ENCODE measurements at places on chromosomes 4 and X.

GRCh38 chr4:137408527-137409177 is 123.6 kb downstream of the PCDH18 start:
- no peak for DNase-seq

- DNase-seq, result no peak
Measured at GRCh38 chr4:116501954-116502353, 583.4 kb downstream of the TRAM1L1 start.

GRCh38 chr4:78129383-78130108 is 72.4 kb downstream of the FRAS1 start:
- DNase-seq, result no peak

GRCh38 chr4:182213004-182213403 is 30.2 kb upstream of the TENM3 start:
- no peak for DNase-seq

- DNase-seq, result no peak
Measured at GRCh38 chrX:100120956-100121355, 289.1 kb downstream of the PCDH19 start.

DNA sequence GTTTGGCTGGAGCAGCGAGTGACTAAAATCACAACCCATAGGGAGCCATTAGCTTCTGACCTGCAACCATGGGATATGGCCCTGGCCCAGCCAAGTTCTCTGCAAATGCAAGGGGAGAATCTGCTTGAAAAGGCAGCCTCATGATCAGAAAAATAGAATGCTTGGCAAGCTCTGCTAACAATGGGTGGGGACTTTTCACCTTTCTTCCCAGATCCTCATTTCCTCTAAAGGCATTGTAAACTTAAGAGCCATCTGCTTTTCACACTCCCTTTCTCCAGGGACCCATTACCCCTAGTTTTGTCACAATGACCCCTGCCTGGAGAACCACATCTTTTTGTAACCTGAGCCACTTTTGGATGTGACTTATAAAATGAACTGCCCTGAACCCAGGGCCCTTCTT is 104.3 kb downstream of the PARM1 start:
- no peak for DNase-seq

- no peak for DNase-seq
Measured at GRCh38 chrX:9318213-9318612, 146.6 kb upstream of the TBL1X start.

DNA sequence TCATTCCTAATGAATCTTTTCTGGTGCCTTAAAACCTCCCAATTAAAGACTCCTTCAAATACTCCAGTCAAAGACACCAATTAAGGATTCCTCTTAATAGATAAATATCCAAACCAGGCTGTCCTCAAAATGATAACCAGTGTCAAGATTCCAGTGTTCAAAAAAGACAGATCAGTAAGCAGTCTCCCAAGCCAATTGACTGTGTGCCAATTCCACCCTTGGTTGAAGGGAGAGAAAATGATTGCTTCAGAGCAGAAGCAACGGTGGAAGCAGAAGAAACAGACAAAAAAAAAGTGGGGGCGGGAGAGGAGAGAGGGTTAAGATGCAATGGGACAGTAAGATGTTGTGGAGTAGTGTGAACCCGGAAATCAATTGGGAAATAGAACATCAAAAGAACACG is 216.0 kb upstream of the FTHL17 start:
- DNase-seq, result no peak

DNA sequence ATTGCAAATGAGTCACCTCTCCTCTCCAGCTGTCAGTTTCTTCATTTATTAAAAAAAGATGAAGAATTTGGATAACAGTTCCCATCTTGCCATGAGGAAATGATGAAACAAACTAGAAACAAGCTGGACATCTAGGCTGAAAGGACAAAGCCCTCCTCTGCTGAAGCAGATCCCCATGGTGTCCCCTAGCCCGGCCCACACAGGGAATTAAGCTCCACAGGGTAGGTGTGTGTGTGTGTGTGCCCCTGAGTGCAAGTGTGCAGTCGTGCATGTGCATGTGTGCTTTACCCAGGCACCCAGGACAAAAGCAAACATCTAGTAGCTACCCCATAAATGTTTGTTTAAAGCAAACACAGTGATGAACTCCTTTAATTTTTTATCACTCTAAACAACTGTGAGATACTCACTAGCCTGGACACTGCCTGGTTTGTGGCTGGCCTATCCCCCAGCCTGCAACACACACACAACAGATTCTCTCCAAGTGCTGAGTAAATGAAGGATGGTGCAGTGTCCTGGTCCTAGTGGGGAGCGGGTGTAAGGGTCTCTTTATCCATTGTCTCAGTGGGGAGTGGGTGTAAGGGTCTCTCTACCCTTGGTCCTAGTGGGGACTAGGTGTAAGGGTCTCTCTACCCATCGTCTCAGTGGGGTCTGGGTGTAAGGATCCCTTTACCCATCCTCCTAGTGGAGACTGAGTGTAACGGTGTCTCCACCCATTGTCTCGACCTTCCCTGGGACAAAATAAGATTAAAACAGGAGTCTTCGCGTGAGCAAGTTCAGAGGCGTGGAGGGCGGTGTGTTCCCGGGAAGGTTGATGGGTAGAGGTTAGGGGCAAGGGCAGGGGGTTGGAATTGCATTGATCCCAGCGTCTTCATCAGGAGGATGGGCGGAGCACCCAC is 688 bp upstream of the EVC start:
- no peak for DNase-seq

GRCh38 chrX:40201329-40201885 is 103.6 kb upstream of the BCOR start:
- no peak for DNase-seq

DNA sequence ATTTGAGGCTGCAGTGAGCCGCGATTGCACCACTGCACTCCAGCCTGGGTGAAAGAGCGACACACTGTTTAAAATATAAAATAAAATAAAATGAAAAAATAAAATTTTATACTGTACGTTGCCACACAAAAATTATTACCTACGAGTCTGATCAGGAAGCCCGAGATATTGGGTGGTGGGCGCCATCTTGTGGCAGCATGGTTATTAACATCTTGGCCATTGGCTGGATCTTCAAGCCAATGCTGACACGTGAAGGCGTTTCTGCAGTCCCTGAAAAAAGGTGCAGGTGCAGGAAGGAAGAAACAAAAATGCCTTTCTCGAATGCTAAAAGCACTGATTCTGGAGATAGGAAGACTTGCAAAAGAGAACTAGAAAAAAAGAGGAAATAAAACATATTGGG is 4.9 kb upstream of the TLR8 start:
- no peak for DNase-seq

- DNase-seq, result no peak
Measured at GRCh38 chr4:125517831-125518230, 203.1 kb downstream of the FAT4 start.

DNA sequence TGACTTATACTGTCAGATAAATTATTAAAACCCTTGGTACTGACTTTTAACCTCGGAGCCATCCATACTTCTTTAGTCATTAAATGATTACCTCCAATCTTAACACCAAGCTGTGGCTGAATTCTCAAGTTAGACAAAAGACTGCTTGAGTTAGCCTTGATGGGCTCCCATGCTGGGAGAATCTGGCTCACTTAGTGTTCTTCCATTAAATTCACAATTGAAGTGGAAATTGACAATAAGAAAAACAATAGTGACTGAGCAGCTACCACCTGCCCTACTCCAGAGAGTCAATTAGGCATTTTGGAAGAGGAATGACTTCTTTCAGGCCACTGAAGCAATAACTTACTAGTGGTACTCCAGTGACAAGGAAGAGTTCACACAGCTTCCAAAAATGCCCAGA is 503.0 kb upstream of the CPXCR1 start:
- DNase-seq, result no peak

GRCh38 chr4:106450249-106450648 is 81.7 kb upstream of the GIMD1 start:
- no peak for DNase-seq

- no peak for DNase-seq
Measured at GRCh38 chr4:174425669-174426068, 96.6 kb downstream of the HPGD start.

DNA sequence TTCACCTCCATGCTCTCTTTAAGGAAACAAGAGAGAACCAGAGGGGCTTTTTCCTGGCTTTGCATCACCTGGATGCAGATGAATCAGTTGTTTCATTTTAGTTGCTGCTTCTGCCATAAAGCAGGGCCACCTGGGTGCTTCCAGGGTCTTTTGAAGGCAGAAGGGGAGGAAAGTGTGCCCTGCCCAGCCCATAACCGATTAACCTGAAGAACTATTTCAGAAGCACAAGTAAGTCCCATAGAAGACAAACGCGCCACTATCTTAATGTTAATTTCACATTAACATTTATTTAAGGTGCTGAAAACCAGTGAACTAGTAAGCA is 32.1 kb downstream of the IRF2 start:
- DNase-seq, result no peak

DNA sequence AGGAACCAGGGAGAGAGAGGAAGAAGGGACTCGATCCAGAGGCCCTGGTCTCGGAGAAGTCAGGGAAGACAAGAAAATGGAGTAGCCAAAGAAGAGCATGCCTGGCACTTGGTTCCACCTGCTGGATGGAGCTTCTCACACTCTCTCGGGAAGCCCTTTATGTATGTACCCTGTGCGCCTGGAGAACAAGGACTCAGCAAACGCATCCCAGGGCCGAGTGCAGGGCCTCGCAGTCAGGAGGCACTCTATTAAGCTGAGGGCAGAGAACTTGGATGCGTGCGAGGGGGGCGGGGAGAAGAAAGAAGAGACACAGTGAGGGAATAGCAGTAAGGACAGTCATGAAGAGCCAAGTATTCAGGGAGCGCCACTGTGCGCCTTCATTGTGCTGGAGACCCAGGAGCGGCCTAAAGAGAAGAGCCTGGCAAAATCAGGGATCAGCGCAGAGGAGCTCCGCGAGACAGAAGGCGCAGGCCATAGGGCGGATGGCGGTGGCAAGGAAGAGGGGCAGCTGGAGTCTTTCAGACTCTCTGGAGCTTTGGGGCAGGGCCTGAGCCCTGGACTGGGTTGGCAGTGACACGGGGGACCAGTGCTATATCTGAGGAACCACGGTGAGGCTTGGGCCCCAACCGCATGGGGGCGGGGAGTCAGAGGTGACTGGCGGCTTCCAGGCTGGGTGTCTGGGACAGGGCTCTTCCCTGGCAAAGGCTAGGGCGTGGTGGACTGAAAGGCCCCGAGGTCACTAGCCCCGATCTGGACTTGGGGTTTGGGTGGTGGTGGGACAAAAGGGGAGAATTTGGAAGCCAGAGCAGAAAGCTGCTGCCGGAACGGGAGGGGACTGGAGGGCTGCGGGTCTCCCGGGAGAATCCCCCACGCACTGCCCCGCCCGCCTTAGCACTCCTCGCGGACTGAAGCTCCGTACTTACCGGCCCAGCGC is 1.9 kb upstream of the SEPTIN6 start:
- DNase-seq, result no peak

DNA sequence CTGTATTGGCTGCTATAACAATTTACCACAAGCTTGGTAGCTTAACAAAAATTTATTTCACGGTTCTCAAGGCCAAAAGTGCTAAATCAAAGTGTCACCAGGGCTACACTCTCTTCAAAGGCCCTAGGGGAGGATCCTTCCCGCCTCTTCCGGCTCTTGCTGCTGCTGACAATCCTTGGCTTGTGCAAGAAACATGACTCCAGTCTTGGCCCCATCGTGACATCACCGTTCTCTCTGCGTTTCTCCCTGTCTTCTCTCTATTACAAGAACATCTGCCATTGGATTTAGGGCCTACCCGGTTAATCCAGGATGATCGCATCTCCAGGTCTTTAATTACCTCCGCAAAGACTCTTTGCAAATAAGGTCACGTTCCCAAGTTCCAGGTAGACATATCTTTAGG is 10.4 kb upstream of the CLCN4 start:
- DNase-seq, result no peak

DNA sequence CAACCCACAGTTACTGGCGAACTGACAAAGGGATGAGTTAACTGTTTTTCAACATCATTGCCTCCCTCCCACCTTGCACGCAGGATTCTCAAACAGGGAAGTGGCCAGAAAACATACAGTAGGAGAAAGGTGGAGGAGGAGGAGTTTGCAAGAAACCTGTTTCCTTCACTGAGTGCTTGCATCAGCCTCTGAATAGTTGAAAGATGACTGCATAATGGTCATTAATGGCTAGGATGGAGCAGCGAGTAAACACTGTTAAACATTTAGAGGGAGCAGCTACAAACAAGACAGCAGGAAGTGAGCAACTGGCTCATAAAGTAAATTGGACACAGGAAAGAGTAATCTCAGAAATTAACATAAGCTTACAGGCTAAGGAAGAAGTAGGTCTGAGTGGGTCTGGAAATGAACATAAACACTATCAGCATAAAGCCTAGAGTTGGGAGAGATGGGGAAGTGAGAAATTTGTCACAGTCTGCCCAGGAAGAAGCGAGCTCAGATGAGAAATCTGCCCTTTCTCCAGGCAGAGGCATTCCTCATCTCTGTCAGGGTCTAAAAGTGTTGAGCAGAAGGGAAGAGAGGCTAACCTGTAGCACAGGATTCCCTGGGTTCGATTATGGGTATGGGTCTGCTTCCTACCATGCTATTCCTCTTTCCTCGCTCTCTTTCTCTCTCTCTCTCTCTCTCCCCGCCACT is 38.6 kb downstream of the TRPC5OS start:
- DNase-seq, result no peak

DNA sequence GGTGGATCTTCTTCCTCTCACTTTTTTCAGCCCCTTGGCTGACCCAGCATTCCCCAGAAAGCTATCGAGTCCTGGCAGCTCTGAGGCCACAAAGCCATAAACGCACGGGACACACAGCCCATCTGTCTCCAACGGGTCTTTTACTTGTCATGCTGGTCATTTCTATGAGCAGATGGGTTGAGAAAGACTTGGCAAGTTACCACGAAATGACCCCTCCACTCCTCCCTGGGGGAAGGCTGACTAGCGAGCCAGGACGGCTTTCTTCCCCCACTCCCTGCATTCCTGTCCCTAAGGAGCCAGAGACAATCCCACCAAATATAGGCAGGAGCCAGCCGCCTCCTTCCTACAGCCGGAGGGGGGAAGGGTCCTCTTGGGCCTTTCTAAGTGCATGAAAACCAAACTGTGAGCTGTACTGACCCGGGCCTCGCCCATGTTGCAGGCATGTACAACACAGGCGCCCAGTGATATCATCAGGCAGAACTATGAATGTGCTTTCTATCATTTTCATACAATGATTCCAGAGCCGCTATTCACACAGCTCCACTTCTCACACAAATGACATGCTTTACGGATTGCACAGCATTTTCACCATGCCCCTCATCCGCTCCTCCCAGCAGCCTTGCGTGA is 28.6 kb downstream of the AFAP1 start:
- no peak for DNase-seq

GRCh38 chr4:188975271-188975670 is 836.0 kb downstream of the TRIML1 start:
- no peak for DNase-seq

DNA sequence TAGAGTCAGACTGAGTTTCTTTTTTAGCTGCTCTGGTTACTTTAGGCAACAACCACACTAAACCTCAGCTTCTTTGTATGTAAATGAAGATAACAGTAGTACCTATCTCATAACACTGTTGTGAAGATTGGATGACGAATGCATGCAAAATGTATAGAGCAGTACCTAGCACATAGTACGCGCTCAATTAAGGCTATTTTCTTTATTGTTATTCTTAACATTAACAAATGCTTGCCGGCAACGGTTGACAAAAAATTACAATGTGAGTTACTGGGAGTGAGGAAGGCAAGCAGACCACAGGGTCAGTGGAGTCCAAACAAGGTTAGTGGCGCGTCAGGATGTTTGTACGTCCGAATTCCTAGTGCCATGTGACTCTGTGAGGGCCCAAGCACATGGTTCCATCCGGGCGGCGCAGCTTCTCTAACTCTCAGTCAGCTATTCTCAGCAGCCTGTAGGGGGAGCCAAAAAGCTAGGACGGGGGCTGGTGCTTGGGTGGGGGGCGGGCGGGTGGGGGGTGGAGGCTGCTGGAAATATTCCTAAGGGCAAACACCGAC is 821 bp upstream of the NALF2 start:
- DNase-seq, result no peak
